Activated effector memory CD4-positive, alpha-beta T cell treated with Interleukin-2 at 50 U/mL for 16 hours (primary cell): ENCODE measurements at places on chromosomes 7 and 10.

- no peak for DNase-seq
Measured at GRCh38 chr10:117865945-117866344, 180.8 kb downstream of the RAB11FIP2 start.

GRCh38 chr10:43230909-43231522 is 35.8 kb downstream of the RASGEF1A start:
- DNase-seq = no peak

- DNase-seq = no peak
Measured at GRCh38 chr10:63421591-63421990, 44.2 kb downstream of the JMJD1C start.

DNA sequence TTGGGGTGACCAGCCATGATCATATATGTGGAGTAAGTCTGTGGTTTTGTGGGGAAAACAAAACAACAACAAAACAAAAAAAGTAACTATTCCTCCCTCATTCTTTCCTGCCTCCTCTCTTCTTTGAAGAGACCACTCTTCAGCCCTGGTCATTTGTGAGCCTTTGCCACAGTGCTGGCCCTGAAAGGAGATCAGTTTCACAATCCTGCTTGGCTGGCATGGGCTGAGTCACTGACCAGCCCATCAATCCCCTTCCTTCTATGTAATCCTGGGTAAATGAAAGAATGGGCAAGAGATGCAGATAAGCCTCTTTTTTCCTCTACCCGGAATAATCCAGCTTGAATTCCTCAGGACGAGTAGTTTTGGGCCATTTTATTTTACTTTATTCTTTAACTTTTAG is 13.6 kb downstream of the CSTF2T start:
- DNase-seq = no peak

DNA sequence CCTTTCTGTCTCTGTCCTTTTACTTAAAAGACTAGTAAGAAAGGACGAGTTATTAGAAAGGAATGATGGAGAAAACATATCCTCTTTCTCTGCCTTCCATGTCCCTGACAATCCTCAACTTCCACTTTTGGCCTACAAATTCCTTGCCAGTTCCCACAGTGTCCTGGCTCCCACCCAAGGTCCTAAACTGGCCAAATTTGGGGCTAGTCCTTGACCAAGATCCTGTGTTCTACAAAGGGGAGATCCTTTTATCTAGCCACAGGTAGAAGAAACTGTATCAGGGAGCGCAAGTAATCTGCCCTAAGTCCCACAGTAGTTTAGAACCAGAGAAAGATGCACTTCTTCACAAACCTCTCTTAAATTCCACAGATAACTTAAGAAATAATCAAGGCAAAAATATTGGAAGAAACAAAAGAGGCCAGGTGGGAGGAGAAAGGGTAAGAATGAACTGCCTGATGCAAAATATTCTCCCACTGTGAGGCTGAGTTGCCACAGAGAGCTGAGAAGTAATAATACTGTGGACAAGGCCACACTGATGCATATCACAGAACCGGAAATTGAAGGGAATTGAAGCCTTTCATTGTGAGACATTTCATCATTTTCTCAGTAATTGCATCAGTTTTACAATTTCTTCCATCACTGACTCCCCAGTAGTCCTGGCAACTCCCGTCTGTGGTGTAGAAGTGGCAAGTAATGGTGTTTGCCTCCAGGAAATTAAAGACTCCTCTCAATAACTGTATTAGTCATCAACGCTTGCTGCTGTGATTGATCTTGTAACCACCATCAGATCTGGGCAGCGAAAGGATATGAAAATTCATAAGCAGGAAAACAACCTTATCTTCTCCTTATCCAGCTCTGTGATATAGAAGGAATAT is 47.2 kb downstream of the DNAJC12 start:
- no peak for DNase-seq

- no peak for DNase-seq
Measured at GRCh38 chr7:152937282-152937681, 177.7 kb downstream of the ACTR3B start.

- no peak for DNase-seq
Measured at GRCh38 chr7:37283716-37284115, 164.9 kb downstream of the ELMO1 start.

DNA sequence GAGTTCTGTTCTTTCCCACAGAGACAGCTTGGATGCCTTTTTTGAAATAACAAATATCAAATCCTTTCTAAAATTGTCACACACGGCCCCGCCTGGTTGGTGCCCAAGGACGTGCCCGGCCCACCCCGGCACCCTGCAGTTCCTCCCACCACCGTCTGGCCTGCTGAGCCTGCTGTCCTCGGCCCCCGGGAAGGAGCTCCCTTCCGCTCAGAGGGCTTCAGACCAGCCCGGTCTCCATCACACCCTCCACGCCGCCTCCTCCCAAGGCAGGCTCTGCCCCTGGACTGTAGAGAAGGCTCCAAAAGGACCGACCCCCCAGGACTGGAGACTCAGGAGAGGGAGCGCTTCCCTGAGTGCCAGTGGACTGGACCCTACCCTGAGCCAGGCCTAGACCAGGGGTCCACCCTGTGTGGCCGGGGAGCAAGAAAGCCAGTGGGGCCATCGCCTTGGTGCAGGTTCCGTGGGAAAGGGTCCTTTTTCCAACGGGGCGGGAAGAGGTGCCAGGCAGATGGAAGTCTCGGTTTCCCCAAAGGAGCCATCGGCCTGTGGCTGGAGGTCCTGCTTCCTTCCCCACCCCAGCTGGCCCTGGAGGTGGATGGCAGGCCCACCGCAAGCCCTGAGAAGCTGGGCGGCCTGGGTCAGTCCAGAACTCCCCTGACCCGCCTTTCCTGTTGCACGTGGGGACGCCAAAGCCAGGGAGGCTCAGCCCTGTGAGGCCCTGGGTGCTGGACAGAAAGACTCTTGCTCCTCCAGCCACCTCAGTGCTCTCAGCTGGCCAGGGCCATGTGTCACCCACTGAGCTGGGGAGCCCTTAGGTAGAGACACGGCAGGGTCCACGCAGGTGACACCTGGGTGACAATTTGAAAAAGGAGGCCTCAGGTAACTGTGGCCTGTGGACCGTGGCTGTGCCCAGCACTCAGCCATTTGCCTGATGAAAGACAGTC is 69.8 kb downstream of the PWWP2B start:
- no peak for DNase-seq

DNA sequence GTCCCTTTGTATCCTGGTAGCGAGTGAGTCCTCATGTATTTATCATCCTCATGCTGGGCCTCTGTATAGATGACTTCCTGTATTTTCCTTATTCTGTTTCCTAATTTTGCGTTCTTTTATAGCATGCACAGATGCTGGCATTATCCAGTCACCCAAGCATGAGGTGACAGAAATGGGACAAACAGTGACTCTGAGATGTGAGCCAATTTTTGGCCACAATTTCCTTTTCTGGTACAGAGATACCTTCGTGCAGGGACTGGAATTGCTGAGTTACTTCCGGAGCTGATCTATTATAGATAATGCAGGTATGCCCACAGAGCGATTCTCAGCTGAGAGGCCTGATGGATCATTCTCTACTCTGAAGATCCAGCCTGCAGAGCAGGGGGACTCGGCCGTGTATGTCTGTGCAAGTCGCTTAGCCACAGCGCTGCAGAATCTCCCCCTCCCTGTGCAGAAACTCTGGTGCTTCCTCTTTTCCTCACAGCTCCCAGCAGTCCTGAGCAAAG is 183.1 kb upstream of the PRSS58 start:
- no peak for DNase-seq

GRCh38 chr7:27189295-27189996 is 4.4 kb upstream of the HOXA11 start:
- DNase-seq = no peak
